ENCODE measurements at places on chromosomes 1 and 21.

DNA sequence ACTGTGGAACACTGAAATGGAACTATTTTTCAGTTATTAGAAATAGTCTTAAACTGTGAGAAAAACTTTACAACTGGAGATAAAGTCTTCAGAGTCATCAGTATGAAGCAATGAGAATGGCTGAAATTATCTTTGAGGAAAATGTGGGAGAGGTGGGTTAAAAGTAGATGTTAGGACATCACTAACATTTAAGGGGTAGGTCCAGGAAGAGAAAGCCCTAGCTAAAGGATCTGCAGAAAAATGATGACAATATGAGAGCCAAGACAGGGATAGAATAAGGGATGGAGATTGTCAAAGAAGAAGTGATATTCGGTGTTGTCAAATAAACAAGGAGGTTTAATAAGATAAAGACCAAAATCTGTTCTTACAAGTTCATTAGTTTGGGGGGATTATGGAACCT is 123.3 kb upstream of the GPR52 start:
- DNase-seq: no peak

- DNase-seq: peak; percentile 93
Observed at GRCh38 chr1:155176544-155177071, 3.0 kb downstream of the TRIM46 start.

DNA sequence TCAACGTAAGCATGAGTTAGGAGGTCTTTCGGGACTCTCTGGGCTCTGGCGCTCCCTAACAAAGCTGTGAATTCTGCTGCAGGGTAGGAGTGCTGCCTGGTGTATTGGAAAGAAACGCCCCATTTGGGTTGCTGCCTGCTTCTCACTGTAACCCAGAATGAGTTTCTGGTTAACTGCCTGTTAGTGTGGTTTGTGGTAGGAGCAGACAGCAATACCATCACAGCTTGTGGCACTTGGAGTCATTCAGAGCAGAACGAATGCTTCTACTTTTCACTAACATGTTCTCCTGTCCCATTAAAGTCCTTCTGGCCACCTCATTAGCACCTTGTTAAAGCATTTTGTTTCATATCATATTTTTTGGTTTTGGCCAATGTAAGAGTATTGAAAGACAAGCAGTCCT is 18.1 kb downstream of the MAP3K7CL start:
- DNase-seq: no peak

- no peak for DNase-seq
Observed at GRCh38 chr1:119159111-119159510, 18.7 kb upstream of the WARS2 start.

- peak; percentile 68 for DNase-seq
Observed at GRCh38 chr1:156480411-156481192, 20.0 kb downstream of the MEF2D start.

DNA sequence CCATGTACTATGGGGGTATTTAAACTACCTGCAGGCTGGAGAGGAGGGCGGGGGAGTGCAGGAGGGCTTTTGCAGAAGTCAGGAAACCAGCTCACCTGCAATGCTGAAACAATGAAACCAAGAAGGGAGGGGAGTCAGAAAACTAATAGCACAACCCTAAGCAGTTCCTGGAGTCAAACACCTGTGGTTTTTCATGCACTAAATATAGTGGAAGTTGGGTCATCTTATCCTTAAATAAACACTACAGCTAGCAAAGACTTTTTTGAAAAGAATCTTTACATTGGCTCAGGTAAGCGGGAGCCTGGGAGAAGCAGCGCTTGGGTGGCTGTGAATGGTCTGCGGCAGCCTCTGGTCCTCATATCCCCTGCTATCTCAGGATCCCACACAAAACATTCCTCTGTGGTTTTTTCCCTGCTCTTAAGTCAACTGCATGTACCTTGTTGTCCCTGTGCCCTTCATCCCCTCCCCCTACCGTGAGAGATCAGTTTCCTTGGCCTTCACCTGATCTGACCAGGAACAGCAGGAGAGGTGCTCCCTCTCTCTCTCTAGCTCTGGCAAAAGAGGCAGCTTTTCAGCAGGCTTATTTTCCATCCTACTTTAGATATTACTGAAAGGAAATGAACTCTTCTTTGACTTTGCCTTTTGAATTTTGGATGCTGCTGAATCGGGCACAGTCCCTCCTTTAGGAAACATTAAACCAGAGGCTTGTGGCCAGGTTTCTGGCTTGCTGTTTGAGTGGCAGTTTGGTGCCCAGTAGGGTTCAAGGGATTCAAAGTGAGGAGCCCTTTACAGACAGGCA is 26.6 kb downstream of the TENT5C start:
- no peak for DNase-seq

Measured in natural killer cell (primary cell).